Small intestine (tissue), 16 donors: ENCODE measurements at places on chromosomes 3 and 15. TPM values are rescaled to one million over a fixed set of nuclear protein-coding genes. Genes with fewer than 3 reads are reported as not detected.
A peak's percentile ranks its signal among the peaks of the same experiment; 100 is the strongest.

Gene SETD5
- polyA plus RNA-seq = 87.0 TPM

- no peaks in the 10 kb centered on the region for H3K4me1 ChIP-seq
- no peak overlapping the region for H3K4me3 ChIP-seq
- H3K27me3 ChIP-seq = no peaks in the 10 kb centered on the region
- H3K27ac ChIP-seq = peak overlapping the region; percentile 20
Measured at GRCh38 chr3:141575879-141576743, 89.3 kb downstream of the RASA2 start.

GRCh38 chr3:58688574-58688973, 22.0 kb upstream of the FAM3D start:
- DNase-seq = peak; percentile 83
- no peak overlapping the region for H3K27ac ChIP-seq
- H3K4me1 ChIP-seq = peaks cover 11% of the 10 kb centered on the region
- H3K27me3 ChIP-seq = no peaks in the 10 kb centered on the region
- no peak overlapping the region for H3K4me3 ChIP-seq

DNA sequence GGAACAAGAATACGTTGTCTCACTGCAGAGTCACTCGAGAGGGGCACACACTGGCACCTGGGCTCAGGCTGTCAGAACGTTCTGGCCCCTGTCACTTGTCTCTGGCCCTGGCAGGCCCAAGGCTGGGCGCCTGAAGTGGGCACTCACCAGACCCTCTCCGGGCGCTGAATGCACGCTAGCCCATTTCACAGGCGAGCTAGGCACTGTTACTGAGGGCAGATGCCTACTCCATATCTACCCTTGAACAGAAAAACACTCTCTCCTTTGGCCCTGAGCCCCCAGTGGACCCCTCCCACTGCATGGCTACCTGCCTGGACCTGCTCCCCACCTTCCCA, 42.3 kb upstream of the IQSEC1 start:
- no peaks in the 10 kb centered on the region for H3K27me3 ChIP-seq
- H3K4me3 ChIP-seq = no peak overlapping the region
- no peak for DNase-seq
- H3K36me3 ChIP-seq = no peaks in the 10 kb centered on the region
- peaks cover 3% of the 10 kb centered on the region for H3K4me1 ChIP-seq

DNA sequence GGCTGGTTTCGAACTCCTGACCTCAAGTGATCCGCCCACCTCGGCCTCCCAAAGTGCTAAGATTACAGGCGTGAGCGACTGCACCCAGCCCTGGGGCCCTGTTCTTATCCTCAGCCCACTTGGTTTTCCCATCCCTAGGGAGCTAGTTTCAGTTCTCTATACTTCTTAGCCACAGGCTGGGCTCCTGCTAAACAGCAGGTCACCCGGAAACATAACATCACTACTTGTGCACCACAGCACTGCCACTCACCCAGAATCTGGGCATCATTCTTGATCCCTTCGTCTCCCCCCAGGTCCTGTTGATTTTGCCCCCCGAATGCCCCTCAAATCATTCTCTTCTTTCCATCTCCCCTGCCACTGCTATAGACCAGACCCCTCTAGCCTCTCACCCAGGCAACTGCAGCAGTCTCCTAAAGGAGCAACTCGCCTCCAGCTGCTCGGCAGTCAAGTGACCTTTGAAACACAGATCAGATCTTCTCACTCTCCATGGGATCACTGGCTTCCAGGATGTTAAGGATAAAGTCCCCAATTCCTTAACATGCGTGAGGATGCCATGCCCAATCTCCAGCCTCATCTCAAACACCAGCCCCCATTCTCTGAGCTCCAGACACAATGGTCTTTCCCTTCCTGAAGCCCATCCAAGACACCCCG, 5.6 kb upstream of the AP3S2 start:
- peak; percentile 81 for DNase-seq
- H3K4me1 ChIP-seq = peaks cover 9% of the 10 kb centered on the region
- peaks cover 6% of the 10 kb centered on the region for H3K36me3 ChIP-seq
- no peak overlapping the region for H3K27ac ChIP-seq
- H3K27me3 ChIP-seq = no peaks in the 10 kb centered on the region
- no peak overlapping the region for H3K4me3 ChIP-seq

GRCh38 chr15:50365971-50366370, 11.0 kb upstream of the GABPB1 start:
- no peak overlapping the region for H3K4me3 ChIP-seq
- H3K4me1 ChIP-seq = no peaks in the 10 kb centered on the region
- H3K27ac ChIP-seq = no peak overlapping the region
- no peaks in the 10 kb centered on the region for H3K36me3 ChIP-seq

Gene GPR171
- 2.4 TPM for polyA plus RNA-seq

Gene ETFA
- 184 TPM for polyA plus RNA-seq

GRCh38 chr15:77021803-77022381, 27.0 kb downstream of the PSTPIP1 start:
- no peak overlapping the region for H3K4me3 ChIP-seq
- H3K27me3 ChIP-seq = no peaks in the 10 kb centered on the region
- peak; percentile 39 for DNase-seq
- no peaks in the 10 kb centered on the region for H3K4me1 ChIP-seq
- no peak overlapping the region for H3K27ac ChIP-seq
- no peaks in the 10 kb centered on the region for H3K36me3 ChIP-seq

- no peaks in the 10 kb centered on the region for H3K36me3 ChIP-seq
- DNase-seq = no peak
- H3K27ac ChIP-seq = no peak overlapping the region
- H3K4me3 ChIP-seq = no peak overlapping the region
- H3K4me1 ChIP-seq = no peaks in the 10 kb centered on the region
- H3K27me3 ChIP-seq = no peaks in the 10 kb centered on the region
Measured at GRCh38 chr3:11138371-11138770, 15.9 kb upstream of the HRH1 start.
